ENCODE measurements at places on chromosomes 3 and 15.

- DNase-seq, result no peak
Observed at GRCh38 chr15:71044006-71044405, 71.3 kb upstream of the THSD4 start.

- no peak for DNase-seq
Observed at GRCh38 chr3:115284980-115285379, 137.9 kb upstream of the ZBTB20 start.

- peak; percentile 26 for DNase-seq
Observed at GRCh38 chr3:151290673-151291072, 12.3 kb upstream of the P2RY14 start.

DNA sequence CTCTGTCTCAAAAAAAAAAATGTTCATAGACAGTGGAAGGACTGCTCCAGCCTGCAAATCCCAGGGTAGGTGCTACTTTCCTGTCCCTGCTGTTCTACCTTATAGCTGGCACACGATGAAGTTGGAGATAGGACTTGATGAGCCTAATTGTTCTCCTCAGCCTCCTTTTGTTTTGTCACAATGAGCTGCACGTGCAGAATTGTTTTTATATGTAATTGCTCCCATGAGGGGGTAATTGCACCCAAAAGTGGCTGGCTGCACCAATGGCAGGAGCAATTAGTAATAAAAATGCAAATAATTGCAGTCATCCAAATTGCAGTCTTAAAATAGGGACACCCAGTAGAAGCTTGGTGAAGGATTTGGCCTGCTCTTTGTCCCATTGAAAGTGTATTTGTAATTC, 63.0 kb upstream of the PFN2 start:
- no peak for DNase-seq

DNA sequence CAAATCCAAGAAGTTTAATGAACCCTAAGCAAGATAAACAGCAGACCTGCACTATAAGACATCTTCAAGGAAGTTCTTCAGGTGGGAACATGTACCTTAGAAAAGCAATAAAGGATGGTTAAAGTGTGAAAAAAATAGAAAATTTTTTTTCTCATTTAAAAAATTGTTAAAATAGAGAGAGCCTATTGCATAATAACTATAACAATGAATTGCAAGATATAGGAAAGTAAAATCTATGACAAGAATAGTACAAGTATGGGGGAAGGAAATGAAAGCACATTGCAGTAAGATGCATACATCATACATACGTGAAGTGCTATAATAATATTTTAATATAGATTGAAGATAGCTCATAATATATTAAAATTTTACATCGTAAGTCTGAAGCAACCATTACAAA, 310.1 kb upstream of the KCNMB2 start:
- DNase-seq, result no peak
